ENCODE measurements at places on chromosomes 2 and 18. TPM values are rescaled to one million over a fixed set of nuclear protein-coding genes. Genes with fewer than 3 reads are reported as not detected.

The DUSP19 gene
- total RNA-seq = 11.7 TPM

The GPN1 gene
- total RNA-seq = 20.3 TPM

The ADAM23 gene
- total RNA-seq = 54.6 TPM

The DSG2 gene
- 50.2 TPM for total RNA-seq

The OTX1 gene
- not detected for total RNA-seq

GRCh38 chr2:161873707-161874106 lies 200.3 kb downstream of the DPP4 start:
- H3K27ac ChIP-seq = no peak overlapping the region
- no peak overlapping the region for H3K4me3 ChIP-seq
- H3K27me3 ChIP-seq = peaks cover 4% of the 10 kb centered on the region
- no peak for DNase-seq

GRCh38 chr2:36430549-36430948 lies 75.0 kb downstream of the CRIM1 start:
- DNase-seq = no peak
- H3K36me3 ChIP-seq = no peaks in the 10 kb centered on the region
- H3K27ac ChIP-seq = no peak overlapping the region
- H3K27me3 ChIP-seq = no peaks in the 10 kb centered on the region
- peaks cover 19% of the 10 kb centered on the region for H3K4me1 ChIP-seq

Measured in heart right ventricle (tissue), 16 donors.